Bone marrow (tissue), 2 donors: ENCODE measurements at places on chromosomes 7 and 10.
A peak's percentile ranks its signal among the peaks of the same experiment; 100 is the strongest.

- no peak for DNase-seq
Measured at GRCh38 chr10:91345716-91346115, 64.4 kb upstream of the HECTD2 start.

- DNase-seq, result no peak
Measured at GRCh38 chr7:27763983-27764508, 24.1 kb downstream of the TAX1BP1 start.

DNA sequence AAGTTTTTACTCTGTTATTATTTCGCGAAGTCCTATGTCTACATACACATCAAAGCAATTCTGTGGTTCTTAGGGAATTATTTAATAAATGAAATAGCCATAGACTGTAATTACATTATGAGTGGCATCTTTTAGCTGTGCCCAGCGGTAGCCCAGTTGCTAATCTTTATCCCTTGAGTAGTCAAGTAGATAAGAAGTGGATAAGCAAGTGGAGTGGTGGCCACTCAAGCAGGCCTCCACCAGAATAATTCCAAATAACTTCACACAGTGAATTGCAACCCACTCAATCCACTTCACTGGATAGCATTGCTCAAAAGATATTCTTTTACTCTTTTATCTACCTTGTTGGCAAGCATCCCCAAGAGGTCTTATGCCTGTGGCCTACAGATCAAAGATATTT, 349.7 kb downstream of the AUTS2 start:
- DNase-seq, result no peak

DNA sequence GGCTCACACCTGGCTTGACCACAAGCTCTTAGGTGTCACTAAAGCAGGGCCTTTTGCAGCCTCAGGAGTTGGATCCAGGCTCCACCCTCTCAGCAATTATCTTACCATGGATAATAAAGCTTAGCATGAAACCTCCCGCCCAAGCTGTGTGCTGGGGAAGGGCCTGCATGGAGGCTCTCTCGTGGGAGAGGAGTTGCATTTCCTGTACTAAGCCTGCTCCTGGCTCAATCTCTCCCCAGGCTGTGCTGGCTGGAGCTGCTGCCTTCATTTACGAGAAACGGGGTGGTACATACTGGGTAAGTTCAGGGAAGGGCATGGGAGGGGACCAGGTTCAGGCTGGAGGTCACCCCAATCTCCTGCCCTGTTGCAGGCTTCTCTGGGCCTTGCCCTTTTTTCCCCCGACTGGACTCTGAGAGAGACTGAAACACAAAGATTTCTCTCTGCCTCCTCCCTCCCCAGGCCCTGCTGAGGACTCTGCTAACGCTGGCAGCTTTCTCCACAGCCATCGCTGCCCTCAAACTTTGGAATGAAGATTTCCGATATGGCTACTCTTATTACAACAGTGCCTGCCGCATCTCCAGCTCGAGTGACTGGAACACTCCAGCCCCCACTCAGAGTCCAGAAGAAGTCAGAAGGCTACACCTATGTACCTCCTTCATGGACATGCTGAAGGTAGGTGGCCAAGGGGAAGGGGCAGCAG, 2.7 kb downstream of the TMEM176A start:
- no peak for DNase-seq

GRCh38 chr10:118278649-118279048, 63.5 kb downstream of the FAM204A start:
- no peak for DNase-seq

DNA sequence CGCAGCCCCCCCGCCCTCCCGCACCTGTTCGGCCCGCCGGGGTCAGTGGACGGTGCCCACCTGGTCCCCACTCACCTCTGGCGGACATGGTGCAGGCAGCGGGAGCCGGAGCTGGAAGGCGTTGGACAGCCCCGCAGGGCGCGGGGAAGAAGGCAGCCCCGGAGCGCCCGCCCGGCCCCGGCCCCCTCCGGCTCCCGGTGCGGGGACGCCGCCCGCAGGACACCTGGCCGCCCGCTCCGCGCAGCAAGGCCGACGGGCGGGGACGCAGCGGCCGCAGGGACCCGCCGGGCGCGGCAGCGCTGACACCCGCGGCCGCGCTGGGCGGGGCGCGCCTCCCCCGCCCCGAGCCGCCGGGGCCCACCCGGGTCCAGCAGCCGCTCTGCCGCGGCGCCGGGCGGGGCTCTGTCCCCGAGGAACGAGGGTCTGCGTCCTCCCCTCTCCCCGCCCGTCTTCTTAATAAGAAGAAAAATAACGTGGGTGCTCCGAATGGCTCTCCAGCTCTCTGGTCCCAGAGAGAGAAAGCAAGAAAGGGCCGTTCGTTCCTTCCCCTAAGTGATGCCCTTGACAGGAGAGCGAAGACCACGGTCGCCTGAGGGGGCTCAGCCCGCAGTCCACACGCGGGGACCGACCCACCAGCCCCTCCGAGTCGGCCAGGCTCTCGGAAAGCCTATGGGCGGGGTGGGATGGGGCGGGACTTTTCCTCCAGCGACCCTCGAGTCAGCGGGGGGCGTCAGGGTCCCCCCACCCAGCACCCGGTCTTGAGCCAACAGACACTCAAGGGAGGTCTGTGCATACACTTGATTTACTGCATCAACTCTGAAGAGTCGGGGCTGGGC, 53.4 kb upstream of the FHIP2A start:
- DNase-seq, result no peak

GRCh38 chr10:78184851-78185692, 151.4 kb downstream of the RPS24 start:
- DNase-seq, result no peak

DNA sequence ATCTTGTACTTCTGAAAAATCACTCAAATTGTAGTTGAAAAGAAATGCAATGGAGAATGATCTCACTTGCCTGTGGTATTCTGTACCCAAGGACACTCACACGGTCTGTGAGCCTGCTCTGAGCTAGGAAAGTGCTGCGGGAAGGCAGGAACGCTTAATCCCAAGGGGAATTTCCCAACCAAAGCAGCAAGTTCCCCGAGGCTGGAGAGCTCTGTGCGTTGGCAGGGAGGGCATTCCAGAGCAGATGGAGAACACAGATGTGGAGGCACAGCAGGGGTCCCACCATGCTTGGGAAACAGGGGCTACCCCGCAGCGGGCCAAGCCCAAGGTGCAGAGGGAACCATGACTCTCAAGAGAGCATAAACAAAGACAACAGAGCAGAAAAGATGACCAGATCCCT, 13.6 kb downstream of the SVIL start:
- no peak for DNase-seq

- no peak for DNase-seq
Measured at GRCh38 chr10:6640433-6641040, 60.5 kb upstream of the PRKCQ start.

GRCh38 chr10:130254243-130254642, 118.1 kb downstream of the GLRX3 start:
- DNase-seq, result no peak

DNA sequence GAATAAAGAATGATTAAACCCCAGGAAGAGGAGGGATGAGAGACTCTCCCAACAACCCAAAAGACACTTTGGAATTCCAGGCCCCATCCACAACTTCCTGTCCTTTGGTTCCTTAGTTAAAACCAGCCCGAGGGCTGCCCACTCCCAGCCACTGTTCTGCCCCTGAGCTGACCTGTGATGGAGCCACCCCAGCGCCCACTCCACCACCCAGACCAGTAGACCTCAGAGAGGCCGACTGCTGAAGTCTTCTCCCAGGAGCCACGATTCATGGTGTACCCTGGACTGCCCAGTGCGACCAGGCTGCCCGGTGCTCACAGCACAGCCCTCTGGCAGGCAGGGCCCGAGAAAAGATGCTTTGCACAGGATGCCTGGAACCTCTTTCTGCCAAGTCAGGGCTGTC, 6.7 kb downstream of the VSTM4 start:
- DNase-seq, result no peak

GRCh38 chr7:38070718-38071117, 107.3 kb upstream of the STARD3NL start:
- no peak for DNase-seq

GRCh38 chr7:102836191-102836919, 76.4 kb upstream of the LRRC17 start:
- no peak for DNase-seq

DNA sequence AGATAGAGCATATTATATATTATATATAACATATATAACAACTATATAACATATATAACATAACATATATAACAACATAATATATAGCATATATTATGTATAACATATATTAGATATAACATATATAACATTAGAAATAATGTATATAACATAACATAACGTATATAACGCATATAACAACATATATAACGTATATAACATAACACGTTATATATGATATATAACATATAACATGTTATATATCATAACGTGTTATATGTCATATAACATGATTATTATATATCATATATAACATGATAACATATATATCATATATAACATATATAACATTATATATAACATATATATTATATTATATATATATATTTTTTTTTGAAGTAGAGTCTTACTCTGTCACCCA, 3.7 kb downstream of the AP5Z1 start:
- no peak for DNase-seq

DNA sequence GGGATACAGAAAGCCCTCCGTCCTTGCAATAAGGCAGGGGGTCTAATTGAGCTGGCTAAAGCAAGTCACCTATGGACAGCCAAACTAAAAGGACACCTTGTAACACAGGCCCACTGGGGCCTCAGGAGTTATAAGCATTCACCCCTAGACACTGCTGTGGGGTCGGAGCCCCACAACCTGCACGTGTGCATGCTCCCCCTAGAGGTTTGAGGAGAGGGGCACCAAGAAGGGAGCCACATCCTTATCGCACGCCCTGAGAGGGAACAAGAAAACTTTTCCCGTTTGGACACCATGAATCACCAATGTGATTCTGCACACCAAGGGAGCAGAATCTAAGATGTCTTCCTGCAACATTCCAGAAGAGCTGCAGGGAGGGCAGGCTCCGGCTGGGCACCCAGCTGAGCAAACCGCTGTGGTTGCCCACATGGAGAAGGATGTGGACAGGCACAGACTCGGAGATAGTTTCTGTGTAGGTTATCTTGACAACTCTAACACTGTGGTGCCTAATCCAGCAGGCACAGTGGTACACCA, 17.7 kb upstream of the TARP start:
- no peak for DNase-seq

DNA sequence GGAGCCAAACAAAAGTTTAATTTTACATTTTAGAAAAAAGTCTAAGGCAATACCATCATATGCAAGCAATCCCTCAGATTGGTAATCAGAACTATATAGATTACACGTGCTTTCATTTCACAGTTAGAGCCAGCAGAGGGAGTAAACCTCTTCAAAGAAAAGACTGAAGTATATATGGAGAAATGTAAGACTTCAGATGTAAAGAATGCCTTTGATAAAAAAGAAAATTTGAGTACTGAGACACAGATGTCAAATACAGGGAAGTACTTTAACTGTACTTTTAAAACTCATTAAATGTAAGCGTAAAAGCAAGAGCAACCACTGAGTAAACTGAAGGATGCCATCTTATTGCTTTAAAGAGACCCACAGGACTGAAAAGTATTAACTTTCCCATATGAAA, 101.4 kb upstream of the FAM133B start:
- DNase-seq, result no peak

GRCh38 chr10:46229144-46229563, 57.6 kb upstream of the ANTXRL start:
- DNase-seq, result peak; percentile 29

DNA sequence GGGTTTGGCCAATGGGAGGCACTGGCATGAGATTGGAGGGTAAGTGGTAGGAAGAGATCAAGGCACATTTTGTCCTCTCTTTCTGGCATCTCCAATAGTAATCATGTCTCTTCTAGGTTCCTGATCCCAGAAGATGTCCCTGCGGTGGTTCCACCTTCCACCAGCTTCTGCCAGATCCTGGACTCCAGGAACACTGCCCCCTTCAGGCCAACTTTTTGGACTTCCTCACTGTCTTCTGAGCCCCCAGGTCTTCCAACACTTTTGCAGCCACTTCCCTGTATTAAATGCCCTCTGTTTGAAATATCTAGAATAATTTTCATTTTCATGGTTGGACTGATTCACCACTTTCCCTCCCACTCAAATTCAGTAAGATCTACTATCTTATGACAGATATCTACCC, 60.9 kb downstream of the BAMBI start:
- DNase-seq, result no peak

DNA sequence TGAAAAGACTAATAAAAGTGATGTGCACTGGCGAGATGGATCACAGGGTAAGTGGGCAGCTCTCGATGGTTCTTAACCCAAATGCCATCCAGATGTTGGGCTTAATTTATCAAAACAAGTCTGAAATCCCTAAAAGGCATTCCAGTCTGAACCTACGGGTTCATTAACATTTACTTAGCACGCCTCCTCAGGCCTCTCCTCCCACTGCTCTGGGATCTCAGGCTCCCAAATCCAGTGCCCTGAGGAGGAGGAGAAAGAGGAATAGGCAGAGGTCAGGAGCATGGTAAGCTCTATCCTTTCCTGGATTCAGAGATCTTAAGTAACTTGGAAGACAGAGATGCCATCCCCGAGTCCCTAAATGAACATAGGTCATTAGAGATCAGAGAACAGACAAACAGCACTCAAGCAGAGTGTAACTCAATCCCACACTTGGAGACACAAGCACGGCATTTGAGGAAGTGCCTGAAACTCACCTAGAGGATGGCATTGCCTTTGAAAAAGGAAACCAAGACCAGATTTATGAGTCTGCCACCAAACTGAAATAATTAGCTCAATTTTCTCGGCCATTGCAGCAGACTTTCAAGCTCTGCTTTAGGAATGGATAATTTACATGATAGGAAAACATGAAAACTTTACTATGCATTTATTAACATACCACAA, 140.9 kb downstream of the CXCL12 start:
- DNase-seq, result no peak

DNA sequence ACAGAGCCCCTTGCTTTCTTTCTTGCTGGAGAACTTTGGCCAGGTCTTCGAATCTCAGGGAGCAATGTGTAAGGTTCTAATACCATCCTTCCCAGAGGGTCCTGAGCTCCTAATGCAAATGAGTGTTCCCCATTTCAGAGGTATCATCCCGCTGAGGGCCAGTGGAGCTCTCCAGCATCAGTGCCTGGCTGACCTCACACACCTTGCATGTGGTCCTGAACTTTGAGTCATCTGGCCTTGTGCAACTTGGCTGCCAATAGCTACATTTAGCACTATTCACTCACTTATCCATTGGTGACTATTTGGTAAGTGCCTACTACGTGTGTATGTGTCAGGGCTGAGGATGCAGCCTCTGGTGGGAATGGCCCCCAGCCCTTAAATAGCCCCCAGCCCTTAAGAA, 48.4 kb upstream of the HABP2 start:
- no peak for DNase-seq

- no peak for DNase-seq
Measured at GRCh38 chr7:130266961-130267321, 278 bp downstream of the CPA2 start.
